ENCODE measurements at places on chromosomes 2 and 18.

- DNase-seq: no peak
Observed at GRCh38 chr18:43978174-43978573, 700.9 kb upstream of the SYT4 start.

DNA sequence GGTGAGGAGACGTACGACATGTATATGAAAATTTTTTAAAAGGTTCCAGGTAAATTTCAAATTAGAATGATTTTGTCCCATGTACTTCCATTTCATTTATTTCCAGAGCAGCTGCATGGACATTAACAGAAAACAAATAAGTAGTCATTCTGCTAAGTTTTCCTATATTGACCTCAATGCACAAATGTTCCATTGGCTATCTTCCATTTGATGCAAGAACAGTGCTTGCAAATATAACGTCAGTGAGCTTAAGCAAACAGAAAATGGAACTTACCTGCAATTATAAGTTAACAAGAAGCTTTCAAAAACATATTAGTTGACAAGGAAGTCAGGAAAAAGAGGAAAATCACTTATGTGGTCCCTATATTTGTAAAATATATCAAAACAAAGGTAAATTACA lies 16.6 kb downstream of the PAIP2B start:
- no peak for DNase-seq

- DNase-seq: no peak
Observed at GRCh38 chr2:53508667-53509066, 258.9 kb upstream of the CHAC2 start.

DNA sequence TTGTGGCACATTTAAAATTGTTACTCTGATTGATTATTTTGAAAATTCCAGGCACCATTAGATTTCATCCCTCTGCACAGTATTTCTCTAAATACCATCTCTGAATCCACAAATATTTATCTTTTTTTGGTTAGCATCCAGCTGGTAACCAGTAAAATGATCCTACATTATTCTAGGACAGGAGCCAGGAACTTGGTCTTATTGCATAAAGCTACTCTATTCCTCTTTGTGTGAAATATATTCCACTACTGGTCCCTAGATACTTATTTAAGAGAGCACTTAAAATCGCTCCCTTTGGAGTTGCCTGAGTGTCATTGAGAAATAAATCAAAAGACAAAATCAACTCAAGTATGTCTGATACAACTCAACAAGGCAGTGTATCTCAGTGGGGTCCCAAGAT lies 7.4 kb upstream of the MBOAT2 start:
- DNase-seq: no peak

GRCh38 chr2:47819834-47820233 lies 36.9 kb downstream of the MSH6 start:
- no peak for DNase-seq

DNA sequence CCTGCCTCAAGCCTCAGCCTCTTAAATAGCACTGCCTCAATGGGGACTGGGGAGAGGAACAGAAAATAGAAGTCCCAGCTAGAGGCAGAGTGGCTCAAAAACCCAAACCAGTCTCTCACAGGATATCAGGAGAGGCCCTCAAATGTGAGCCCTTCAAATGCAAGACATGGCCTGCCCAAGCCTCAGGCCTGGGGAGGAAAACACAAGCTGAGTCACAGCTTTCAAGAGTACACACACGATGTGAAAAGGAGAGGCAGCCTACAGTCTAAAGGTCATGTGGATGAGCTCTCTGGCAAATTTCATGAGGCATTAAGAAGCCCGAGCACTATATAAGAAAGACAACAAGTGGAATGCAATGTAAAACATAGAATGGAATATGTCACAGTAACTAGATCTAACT lies 316.6 kb upstream of the MEX3C start:
- DNase-seq: no peak

GRCh38 chr2:222903234-222904220 lies 42.7 kb downstream of the ACSL3 start:
- peak; percentile 51 for DNase-seq
